ENCODE measurements at places on chromosomes 5 and 9.

GRCh38 chr9:123336449-123336848 lies 19.5 kb upstream of the CRB2 start:
- DNase-seq = no peak

GRCh38 chr9:92960561-92961290 lies 13.4 kb downstream of the FGD3 start:
- no peak for DNase-seq

- no peak for DNase-seq
These were observed 34.4 kb downstream of the DUSP1 start for GRCh38 chr5:172736508-172737135.

GRCh38 chr5:61386045-61386800 lies 54.2 kb downstream of the ZSWIM6 start:
- no peak for DNase-seq

DNA sequence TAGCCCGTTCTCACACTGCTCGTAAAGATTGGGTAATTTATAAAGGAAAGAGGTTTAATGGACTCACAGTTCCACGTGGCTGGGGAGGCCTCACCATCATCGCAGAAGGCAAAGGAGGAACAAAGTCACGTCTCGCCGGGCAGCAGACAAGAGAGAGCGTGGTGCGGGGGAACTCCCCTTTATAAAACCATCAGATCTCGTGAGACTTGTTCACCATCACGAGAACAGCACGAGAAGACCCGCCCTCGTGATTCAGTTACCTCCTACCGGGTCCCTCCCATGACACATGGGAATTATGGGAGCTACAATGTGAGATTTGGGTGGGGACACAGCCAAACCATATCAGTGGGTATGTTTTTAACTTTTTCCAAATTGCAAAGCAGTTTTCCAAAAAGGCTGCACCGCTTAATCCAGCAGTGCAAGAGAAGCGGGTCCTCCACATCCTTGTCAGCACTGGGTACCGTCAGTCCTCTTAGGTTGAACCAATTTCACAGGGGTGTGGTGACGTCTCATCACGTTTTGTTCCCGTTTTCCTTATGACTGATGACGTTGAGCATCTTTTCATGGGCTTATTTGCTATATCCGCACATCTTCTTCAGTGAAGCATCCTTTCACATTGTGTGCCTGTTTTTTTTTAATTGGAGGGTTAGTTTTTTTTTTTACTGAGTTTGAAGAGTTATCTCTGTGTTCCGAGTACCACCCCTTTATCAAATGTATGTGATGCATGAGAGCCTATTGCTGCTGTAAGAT lies 8.0 kb upstream of the FCN2 start:
- DNase-seq = no peak

All from ACHN (cell line).